Endothelial cell of umbilical vein (primary cell): ENCODE measurements at places on chromosomes 12 and 14. TPM values are rescaled to one million over a fixed set of nuclear protein-coding genes. Genes with fewer than 3 reads are reported as not detected.

- no peaks in the 10 kb centered on the region for H3K36me3 ChIP-seq
- H3K4me1 ChIP-seq = no peaks in the 10 kb centered on the region
- no peaks in the 10 kb centered on the region for H3K27me3 ChIP-seq
- DNase-seq = no peak
- H3K27ac ChIP-seq = no peak overlapping the region
These were observed 28.0 kb upstream of the LGR5 start for GRCh38 chr12:71411635-71412034.

DNA sequence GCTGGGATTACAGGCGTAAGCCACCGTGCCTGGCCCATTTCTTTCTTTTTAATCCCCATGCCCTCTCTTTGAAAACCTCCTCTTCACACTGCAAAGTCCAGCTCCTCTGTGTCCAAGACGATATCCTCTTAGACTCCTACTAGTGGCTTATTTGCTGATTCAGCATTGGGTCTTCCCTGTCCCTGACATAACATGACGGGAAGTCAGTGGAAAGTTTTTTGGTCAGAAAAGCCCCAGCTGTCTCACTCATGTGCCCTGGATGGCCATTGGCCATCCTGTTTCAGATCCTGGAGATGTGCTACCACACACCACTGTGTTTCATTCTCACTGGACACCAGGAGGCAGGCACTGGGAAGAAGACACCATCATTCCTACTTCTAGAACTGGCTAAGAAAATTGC is 102.6 kb upstream of the MED13L start:
- no peaks in the 10 kb centered on the region for H3K27me3 ChIP-seq
- no peak for DNase-seq
- no peak overlapping the region for H3K27ac ChIP-seq
- H3K4me3 ChIP-seq = no peak overlapping the region

DNA sequence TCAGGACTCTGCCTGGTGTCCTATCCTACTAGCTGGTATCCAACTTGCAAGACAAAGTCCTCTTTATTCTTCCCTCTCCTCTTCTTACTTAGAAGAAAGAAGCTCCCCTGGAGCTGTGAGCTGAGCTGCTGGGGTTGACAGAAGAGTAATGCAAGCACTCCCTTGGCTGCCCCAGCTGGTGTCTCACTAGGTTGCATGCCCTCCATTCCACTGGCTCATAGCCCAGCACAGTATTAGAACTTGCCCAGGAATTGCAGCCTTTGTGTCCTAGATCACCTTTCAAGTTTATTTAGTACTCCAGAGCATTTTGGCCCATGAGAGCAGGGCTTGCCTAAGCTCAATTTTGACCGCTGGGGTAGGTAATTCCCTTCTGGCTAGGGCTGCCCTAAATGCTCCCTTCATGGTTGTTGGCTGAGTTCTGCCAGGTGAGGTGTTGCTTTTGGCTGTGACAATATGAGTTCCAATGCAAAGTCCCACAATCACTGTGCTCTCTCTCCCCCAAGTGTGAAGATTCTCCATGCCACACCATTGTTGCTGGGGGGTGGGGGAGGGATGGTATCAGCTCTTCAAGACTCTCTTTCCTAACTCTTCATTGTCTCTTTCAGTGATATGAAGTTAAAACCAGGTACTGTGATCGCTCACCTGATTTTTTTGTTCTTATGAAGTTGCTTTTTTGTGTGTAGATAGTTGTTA is 317.4 kb upstream of the DDHD1 start:
- no peak overlapping the region for H3K27ac ChIP-seq
- H3K27me3 ChIP-seq = peaks cover 1% of the 10 kb centered on the region
- H3K4me3 ChIP-seq = no peak overlapping the region
- no peak for DNase-seq

Gene IFNG-AS1
- not detected in 2 replicates for polyA plus RNA-seq
